ENCODE measurements at places on chromosomes 5 and 9.

DNA sequence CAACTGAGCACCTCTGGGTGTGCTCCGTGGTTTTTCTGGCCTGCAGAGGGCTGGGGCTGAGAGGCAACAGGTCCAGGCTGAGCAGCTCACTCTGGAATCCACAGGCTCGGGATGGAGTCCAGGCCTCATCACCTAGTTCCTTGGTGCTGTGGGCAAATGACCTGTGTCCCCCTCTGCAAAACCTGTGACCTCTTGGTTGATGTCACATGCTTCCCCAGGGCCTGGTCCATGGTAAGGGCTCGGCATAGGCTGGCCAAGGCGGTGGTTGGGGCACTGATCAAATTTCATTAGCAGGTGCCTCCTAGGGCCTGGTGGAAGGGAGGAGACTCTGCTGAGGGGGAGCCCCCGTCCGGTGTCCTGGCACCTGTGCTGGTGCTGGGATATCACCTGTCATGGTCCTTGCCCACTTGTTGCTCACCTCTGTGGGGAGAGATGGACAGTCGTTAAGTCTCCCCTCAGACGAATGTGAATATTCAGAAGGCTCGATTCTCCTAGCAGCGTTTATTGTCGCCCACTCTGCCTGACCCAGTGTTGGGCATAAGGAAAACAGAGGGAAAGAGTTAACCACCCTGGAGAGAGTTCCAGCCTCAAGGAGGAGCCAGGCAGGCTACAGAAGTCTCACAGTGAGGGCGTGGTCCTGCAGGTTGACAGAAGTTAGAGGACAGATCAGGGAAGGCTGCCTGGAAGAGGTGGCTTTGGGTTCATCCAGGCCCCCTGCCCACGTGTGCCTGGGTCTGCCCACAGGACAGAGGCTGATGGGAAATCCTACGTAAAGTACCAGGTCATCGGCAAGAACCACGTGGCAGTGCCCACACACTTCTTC, 3.5 kb downstream of the ENDOG start:
- no peak for DNase-seq

- no peak for DNase-seq
Observed at GRCh38 chr5:34551911-34552433, 104.2 kb upstream of the RAI14 start.

DNA sequence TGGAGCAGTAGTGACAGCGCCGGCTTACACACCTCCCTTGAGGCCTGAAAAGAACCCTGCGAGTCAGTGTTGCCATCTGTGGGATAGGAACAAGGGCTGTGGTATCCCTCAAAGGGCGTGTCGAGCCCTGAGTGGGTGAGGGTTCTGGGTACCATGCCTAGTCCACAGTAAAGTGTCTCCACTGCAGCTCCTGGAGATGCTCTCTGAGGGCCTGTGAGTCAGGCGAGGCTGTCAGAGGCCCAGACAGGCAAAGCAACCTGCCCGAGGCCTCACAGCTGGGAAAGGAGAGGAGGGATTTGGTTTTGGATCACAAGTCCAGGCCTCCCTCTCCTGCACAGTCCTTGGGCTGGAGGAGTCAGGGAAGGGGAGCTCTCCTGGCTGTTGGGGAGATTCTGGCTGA, 6.1 kb downstream of the PRRX2 start:
- DNase-seq = no peak

- no peak for DNase-seq
Observed at GRCh38 chr5:138274189-138274853, at the start of gene GFRA3. Gene GFRA3, minus strand, starts transcription at chr5:138274621. Its CDS starts 197 bp downstream, at chr5:138274424.

Data from mucosa of descending colon (tissue), 3 donors.